Activated CD4-positive, CD25-positive, alpha-beta regulatory T cell treated with anti-CD3 and anti-CD28 coated beads, Interleukin-2, amount 50 U/mL, for 16 hours (primary cell): ENCODE measurements at places on chromosomes 13 and 19.

DNA sequence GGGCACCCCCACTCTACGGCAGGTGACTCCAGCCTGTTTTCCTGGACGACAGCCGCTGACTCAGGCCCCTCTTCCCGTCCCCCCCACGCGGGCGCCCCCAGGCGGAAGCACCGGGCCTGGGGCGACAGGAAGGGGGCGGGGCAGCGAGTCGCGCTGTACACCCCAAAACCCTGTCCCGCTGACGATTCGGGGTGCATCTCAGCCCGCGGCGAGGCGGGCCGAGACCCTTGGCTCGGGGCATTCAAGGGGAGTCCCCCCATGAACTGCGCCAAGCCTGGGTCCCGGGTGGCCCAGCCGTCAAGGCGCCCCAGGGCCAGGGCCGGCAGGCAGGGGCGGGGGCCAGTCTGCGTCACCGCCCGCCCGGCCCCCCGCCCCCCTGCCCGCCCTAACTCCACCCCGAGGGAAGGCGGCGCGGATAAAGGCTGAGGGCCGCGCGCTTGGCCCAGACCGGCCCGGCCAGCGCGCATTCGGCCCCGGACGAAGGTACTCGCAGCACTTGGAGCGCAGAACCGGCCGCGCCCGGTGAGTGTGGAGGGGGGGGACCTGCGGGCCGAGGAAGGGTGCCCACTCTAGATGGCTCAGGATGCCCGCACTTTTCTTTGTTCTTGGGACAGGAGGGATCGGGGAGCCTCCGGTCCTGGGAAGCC is at the start of gene MIDN:
Gene MIDN, plus strand, starts transcription at position 445 of the 647 bp plus-strand sequence. CDS start 1,714 bp downstream, outside the sequence.
- DNase-seq: no peak

DNA sequence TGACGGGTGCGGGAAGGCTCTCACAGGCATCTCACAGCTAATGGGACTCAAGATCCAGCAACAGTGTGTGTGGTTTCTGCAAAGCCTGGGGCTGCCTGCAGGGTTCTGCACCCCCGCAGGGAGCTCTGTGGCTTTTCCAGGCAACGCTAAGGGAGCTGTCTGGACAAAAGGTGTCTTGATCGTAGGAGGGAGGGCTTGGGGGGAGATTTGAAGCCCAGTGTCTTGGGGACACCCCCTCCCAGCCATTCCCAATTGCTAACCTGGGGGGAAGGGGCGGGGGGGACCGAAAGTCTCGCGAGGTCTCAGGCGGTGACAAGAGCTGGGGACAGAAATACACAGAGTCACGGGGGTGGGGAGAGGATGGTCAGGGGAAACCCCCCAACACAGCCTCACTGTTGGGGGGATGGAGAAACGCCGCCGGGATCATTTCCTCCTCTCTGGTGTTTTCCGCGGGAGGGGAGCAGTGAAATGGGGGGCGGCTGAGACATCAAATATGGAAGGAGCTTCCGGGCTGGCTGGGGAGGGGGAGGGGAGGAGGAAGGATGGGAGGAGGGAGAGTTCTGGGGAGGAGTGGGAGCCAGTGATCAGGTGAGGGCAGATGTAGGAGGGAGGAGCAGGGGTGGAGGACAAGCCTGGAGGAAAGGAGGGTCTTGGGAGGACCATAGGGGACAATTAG is 13.3 kb downstream of the KCNC3 start:
- no peak for DNase-seq

DNA sequence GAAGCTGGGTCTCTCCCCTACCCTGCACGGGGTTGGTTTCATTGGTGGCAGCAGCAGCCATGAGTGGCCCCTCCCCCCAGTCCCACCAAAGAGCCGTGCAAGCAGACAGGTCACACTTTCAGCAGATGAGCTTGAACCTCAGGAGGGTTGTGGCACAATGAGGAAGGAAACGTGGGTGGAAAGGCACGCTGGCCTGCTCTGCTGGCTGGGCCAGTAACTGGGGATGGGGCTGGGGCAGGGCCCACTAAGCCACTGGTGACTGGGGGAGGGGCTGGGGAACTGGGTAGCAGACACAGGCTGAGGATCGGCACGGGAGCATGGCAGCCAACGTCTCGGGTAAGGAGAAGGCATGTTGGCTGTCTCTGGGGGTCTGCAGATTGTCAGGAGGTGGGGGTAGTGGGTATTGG is at the start of gene P2RY11:
Gene P2RY11, plus strand, starts transcription at position 289 of the 407 bp plus-strand sequence. Its CDS starts 29 bp downstream, at position 318.
- DNase-seq: no peak

DNA sequence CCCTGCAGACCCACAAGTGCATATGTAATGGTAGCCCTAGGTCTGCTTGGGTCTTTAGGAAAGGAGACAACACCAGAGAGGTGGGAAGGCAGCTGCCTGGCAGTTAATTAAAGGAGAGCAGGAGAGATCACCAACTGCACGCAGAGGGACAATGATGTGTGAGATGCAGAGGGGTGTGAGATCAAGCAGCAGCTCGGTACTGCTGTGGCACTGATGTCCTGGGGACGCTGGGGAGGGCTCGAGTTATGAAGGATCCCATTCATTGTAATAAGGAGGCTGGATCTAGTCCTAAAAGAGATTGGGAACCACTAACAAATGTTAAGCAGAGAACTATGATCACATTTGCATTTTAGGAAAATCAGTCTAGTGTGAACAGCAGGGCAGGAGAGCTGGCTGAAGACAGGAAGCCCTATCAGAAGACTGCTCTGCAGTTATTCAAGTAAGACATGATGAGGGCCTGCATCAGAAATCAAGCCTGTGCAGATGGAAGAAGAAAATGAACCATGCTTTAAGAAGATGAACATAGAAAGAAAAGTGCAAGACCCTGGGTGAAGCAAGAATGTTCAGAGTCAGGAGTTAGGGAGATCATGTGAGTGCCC is 80.4 kb downstream of the DLEU7 start:
- no peak for DNase-seq

GRCh38 chr13:58991826-58992477 is 1171.8 kb downstream of the DIAPH3 start:
- DNase-seq: no peak

DNA sequence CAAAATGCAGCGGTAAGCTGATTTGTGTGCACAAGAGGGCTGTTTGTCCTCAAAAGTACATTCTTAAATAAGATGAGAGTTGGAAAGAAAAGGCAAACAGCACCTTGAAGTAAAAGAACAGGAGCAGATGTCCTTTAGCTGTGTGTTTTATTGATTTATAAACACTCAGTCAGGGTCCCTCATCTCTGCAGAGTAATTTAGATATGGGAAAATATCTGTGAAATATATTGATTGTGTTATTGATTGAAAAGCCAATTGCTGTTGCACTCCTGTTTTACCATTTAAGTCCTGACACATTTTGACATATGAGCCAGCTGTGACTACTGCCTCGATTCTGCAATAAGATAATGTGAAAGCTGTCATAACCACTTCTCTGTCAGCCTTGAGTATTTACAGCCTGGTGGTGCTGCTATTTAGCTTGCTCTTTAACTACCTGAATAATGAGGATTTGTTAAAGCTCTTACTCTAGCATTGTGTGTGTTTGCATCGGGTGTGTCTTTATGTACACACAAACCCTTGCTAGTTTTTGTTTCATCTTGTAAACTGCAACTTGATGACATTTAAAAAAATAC is 550.1 kb downstream of the DACH1 start:
- no peak for DNase-seq
